ENCODE measurements at places on chromosomes 7 and 10.
A peak's percentile ranks its signal among the peaks of the same experiment; 100 is the strongest.

DNA sequence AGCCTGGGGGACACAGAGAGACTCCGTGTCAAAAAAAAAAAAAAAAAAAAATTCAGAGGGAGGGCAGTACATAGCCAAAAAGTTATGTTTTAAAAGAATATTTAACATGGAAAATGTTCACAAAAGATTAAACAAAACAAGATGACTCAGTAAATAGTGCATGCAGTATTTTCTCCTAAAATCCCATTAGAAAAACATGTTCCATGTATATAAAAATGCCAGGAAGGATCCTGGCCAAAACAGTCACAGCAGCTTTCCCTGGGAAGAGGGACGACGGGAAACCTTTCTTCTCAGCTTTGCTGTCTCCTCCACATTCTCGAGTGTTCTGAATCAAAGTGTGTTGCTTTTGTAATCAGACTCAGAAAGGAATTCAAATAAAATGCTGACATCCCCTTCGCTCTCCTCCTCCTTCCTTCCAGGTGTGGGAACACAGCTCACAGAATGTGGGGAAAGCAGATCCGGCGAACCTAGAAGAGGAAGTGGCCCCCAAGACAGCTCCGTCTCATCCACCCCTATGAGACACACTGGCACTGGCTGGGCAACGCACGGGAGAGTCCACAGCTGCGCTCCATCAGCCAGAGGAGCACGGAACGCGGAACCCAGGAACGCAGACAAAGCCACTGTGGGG is 139.4 kb downstream of the MAD1L1 start:
- no peak for DNase-seq

- DNase-seq: no peak
These were observed 41.4 kb downstream of the NRF1 start for GRCh38 chr7:129652914-129653313.

DNA sequence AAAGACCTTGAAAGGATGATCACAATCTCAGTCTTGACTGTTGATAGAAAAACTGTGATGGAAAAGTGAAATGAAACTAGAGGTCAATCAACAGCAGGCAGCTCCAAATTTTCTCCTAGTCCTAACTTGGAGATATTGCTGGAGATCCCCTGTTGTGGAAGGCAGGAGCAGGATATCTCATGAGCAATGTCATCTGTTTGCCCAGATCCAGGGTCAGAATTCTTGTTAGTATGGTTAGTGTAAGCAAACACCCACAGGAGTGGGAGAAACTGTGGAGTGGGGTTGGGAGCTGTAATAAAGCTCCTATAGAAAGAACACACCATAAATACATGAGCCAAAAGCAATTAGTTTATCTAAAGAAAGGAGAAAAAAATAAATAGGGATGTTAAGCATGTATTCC is 169.0 kb downstream of the AKR1D1 start:
- DNase-seq: no peak

DNA sequence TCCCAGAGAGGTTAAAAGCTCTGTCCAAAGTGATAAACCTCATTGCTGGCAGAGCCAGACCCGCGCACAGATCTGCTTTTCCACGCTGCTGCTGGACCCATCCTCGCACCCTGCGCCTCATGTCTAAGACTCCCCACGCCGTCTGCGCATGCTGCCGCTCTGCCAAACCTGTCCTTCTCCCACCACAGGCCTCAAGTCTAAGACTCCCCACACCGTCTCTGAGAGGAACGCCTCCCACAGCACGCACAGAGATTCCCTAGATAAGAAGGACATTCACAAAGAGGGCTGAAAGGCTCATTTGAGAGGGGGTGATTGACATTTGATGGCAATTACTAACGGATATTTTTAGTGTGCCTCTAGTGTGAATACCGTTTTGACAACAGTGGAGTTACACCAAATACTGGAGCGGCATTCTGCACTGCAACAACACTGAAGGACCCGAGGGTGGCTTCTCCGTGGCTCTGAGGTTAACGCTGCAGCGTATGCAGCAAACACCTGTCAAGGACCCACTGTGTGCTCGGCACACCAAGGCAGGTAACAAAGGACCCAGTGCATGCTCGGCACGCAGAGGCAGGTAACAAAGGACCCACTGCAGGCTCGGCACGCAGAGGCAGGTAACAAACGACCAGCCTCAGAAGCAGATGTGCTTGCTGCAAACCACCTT is 231.4 kb downstream of the DNAJB6 start:
- DNase-seq: no peak

GRCh38 chr10:11539191-11539868 is 72.1 kb downstream of the USP6NL start:
- DNase-seq: peak; percentile 69

DNA sequence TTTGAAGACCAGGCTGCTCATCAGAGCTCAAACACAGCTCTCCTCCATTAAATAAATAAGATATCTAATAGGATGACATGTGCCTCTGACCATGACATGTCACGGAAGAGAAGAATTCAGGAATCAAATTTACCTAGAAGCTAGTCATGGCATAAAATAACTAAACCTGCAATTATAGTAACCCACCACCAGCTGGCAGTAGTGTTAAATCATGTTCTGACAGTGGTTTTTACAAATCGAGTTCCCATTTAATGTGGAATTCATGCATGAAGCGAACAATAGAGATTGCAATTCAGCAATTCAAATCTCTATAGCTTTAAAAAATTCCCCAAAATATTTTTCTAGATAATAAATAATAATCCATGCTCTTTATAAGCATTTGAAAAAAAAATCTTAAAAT is 74.6 kb upstream of the IKZF1 start:
- peak; percentile 52 for DNase-seq

- no peak for DNase-seq
These were observed 79.1 kb downstream of the PIK3CG start for GRCh38 chr7:106944035-106944665.

DNA sequence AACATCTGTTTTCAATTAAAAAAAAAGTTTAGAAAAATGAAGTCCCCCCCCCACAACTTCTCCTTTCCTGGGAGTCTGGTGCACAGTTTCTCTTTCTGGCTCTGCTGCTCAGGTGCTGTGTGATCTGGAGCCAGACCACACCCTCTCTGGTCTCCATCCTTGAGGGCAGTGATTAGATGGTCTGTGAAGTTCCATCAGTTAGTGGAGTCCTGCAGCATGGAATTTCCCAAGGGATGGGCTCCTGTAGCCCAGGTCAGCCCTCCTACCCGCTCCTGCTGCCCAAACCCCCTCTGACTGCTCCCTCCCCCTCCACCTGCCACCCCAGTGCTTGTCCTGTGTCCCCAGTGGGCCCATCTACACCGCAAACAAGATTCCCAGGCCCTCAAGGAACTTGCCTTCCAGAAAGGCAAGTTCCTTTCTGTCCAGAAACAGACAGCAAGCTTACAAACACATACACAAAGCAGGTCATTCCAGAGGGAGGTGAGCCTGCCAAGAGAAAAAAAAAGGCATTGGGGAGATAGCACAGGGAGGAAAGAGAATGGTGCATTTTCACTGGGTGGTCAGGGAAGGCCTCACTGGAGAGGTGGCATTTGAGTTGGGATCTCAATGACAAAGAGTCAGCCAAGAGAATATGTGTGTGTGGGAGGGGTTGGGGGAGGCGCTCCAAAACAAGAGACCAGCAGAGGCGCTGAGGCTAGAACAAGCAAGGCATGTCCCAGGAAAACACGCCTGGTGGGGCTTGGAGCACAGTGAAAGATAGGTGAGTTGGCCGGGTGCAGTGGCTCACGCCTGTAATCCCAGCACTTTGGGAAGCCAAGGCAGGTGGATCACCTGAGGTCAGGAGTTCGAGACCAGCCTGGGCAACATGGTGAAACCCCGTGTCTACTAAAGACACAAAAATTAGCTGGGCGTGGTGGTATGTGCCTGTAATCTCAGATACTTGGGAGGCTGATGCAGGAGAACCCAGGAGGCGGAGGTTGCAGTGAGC is 49.5 kb upstream of the SLC29A3 start:
- DNase-seq: no peak

DNA sequence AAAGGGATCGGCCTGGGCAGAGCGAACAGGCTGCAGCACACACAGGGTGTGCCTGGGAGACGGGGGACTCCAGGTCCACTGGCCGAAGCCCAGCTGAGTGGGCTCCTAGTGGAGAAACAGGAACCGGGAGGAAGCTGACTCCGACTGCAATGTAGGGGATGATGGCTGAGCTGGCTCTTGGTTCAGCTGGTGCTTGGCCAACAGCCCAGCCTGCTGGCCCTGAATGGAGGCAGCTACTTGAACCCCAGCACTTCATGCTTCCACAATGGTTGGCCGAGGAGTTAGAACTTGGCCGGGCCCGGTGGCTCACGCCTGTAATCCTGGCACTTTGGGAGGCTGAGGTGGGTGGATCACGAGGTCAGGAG is 27.0 kb upstream of the FRAT2 start:
- peak; percentile 57 for DNase-seq

GRCh38 chr7:132654150-132654549 is 77.9 kb upstream of the PLXNA4 start:
- no peak for DNase-seq

GRCh38 chr10:70782746-70783680 is 2.2 kb downstream of the TBATA start:
- DNase-seq: peak; percentile 54

GRCh38 chr10:33066558-33067236 is 108.7 kb upstream of the ITGB1 start:
- DNase-seq: no peak

GRCh38 chr10:77970869-77971803 is 44.6 kb upstream of the DLG5 start:
- no peak for DNase-seq

DNA sequence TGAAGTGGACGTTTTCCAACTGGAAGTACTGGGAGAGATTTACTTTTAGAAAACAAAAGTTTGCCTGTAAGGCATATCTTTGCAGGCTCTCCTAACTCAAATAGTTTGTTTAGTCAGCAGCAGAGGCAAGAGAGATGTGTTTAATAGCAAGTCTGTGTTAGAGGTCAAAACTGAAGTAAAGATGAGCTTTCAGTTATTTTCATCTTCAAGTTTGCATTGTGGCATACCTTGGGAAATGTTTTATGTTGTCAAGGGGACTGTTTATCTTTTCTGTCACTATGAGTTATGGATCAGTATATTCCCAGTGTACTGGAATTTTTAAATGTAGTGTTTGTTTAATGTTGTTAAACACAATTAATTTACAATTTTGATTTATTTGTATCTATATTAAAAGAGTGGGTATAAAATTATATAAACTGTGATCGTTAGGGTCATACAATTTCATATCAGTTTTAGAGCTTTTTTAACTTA is 169.7 kb upstream of the PPP1R3A start:
- DNase-seq: no peak

GRCh38 chr7:97026715-97027426 is 2.2 kb upstream of the DLX5 start:
- peak; percentile 76 for DNase-seq

DNA sequence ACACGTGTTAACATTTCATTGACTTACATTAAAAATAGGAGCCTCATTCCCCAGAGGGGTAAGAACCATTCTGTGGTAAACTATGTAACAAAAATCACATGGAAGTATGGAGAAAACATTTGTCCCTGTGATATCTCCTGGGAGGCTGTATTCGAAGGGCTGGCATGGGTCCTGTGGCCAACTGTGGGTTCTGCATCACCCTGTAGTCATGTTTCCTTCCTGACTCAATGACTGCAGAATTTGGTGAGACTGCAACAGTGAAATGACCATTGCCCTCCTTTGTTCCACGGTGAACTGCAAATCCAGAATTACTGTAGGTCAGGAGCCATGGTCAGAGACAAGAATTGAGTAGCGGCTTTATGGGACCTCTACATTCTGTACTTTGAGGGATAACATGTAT is 3.6 kb upstream of the ZEB1 start:
- DNase-seq: no peak

DNA sequence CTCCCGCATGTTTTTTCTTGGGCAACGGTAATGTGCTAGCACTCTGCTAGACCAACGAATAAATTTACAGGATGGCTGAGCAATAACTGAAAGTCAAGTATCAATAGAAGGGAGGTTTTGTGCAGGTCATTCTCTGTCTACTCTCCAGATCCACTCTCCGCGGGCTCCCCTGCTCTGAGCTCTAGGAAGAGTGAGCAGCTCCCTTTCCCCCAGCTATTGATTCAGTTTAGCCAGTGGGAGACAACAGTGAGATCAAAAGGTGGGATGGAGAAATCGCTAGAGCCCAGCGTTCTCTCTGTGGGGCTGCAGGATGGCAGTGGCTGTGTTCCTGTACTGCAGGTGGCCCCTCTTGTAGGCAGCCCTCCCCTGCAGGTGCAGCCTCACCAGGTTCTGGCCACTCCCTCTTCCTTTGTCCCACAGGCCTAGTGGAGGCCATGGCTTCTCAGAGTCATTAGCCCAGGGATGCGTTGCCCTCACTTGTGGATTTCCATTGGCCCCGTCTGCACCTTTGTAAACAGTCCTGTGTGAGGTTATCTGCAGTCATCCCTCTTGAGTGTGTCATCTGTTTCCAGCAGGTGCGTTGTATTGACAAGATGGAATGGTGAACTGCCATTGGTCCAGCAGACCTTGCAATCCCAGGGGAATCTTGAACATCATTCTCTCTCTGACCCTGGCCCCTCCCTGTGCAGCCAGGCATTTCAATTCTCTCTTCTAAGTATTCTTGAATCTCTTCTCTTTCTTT is 11.1 kb downstream of the MSRB2 start:
- no peak for DNase-seq

DNA sequence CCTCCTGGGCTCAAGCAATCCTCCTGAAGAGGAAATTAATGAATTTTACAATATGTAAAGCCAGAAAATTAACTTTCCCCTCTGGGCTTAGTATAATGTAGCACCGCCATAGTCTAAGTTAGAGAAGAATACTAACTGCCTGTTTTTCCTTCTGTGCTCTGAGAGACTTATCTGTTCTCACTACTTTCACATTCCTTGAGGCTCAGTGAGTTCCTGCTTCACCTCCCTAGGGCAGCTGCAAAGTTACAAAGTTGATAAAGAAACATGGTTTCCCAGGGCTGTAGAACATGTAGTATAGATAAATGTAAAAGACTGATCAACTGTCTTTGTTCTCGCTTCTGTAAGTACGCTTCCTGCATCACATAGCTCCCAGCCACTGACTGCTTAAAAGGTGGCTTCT is 16.0 kb upstream of the OLAH start:
- DNase-seq: no peak

DNA sequence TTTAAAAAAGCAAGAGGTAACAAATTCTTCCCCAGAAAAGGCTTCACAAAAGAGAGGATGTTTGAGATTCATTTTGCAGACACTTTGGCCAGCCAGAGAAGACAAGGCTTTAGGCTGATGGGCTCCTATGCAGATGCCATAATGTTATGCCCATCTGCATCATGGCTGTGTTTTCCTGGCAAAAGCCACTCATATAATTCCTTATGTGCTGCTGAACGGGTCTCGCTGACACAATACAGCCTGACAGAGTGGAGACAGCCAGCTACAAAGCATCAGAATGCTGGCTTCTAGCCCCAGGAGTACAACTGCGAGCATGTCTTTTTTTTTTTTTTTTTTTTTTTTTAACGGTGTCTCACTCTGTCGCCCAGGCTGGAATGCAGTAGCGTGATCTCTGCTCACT is 1157.4 kb upstream of the AUTS2 start:
- DNase-seq: no peak

All from suppressor macrophage treated with lipopolysaccharide for 1 hour (primary cell).